ENCODE measurements at places on chromosomes 4 and X.

DNA sequence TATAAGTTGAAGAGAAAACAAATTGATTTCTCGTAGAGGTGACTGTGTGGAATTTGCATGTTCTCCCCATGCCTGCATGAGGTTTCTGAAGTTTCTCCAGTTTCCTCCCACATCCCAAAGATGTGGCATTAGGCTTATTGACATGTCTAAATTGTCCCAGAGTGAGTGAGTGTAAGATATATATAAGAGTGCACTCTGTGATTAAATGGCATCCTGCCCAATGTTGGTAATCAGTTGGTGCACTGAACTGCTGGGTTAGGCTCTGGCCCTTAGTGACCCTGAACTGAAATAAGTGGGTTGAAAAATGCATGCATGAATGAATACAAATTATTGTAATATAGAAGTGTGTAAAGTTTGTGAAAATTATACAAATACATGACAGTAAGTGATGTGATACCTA is 1106.5 kb downstream of the TECRL start:
- no peak for DNase-seq
- H3K4me1 ChIP-seq = no peaks in the 10 kb centered on the region
- no peaks in the 10 kb centered on the region for H3K27me3 ChIP-seq
- H3K4me3 ChIP-seq = no peak overlapping the region
- H3K36me3 ChIP-seq = no peaks in the 10 kb centered on the region

DNA sequence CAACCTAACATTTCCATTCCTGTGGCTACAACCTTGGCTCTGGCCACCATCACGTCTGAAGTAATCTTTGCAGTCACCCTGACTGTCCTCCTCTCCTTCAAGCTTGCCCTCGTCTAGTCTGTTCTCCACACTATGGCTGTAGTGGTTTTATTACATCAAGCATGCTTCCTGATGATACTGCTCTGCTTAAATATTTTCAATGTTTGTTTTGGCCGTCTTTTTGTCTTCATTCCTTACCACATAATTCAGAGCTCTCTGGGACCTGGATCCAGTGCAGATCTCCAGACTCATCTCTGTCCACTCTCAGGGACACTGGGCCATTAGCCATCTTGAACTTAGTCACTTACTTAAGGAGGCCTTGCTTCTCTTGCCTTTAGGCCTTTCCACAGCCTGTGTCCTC is 27.7 kb upstream of the FREM3 start:
- H3K36me3 ChIP-seq = no peaks in the 10 kb centered on the region
- no peak overlapping the region for H3K27ac ChIP-seq
- DNase-seq = no peak
- H3K27me3 ChIP-seq = no peaks in the 10 kb centered on the region
- no peaks in the 10 kb centered on the region for H3K4me1 ChIP-seq

- H3K27me3 ChIP-seq = no peaks in the 10 kb centered on the region
- H3K4me1 ChIP-seq = no peaks in the 10 kb centered on the region
- no peak for DNase-seq
- no peaks in the 10 kb centered on the region for H3K36me3 ChIP-seq
Observed at GRCh38 chr4:162957521-162958143, 209.1 kb downstream of the NAF1 start.

- H3K36me3 ChIP-seq = no peaks in the 10 kb centered on the region
- no peak for DNase-seq
- no peaks in the 10 kb centered on the region for H3K27me3 ChIP-seq
- H3K27ac ChIP-seq = no peak overlapping the region
Observed at GRCh38 chrX:13131396-13132137, 87.1 kb upstream of the FAM9C start.

GRCh38 chr4:111198446-111198845 is 575.6 kb upstream of the PITX2 start:
- no peaks in the 10 kb centered on the region for H3K27me3 ChIP-seq
- no peaks in the 10 kb centered on the region for H3K4me1 ChIP-seq
- no peak for DNase-seq
- no peaks in the 10 kb centered on the region for H3K36me3 ChIP-seq
- no peak overlapping the region for H3K4me3 ChIP-seq
